ENCODE measurements at places on chromosomes 2 and 18. TPM values are rescaled to one million over a fixed set of nuclear protein-coding genes. Genes with fewer than 3 reads are reported as not detected.

DNA sequence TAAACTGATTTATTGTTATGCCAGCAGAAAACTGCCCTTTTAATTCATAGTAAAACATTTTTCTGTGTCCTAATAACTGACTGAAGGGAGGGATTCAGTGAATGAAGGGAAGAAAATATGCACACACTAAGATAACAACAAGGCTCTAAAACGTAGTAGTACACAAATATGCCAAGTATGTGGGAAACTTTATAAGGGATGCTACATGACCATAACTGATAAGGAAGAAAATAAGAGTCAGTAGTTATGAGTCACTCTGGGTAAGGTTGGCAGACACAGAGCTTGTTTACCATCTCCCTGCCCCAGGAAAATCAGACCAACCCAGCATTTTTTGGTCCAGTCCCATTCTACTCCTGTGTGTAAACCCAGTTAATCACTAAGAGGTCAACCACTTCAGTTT, 124.2 kb downstream of the RPRM start:
- no peak for DNase-seq

GRCh38 chr2:70926042-70926441, 9.7 kb upstream of the ATP6V1B1 start:
- DNase-seq = no peak

- no peak for DNase-seq
These were observed at the start of gene AQP4 for GRCh38 chr18:26865557-26865956. TSS of gene AQP4 (minus strand) at chr18:26865707. CDS start at chr18:26865689, 18 bp downstream.

DNA sequence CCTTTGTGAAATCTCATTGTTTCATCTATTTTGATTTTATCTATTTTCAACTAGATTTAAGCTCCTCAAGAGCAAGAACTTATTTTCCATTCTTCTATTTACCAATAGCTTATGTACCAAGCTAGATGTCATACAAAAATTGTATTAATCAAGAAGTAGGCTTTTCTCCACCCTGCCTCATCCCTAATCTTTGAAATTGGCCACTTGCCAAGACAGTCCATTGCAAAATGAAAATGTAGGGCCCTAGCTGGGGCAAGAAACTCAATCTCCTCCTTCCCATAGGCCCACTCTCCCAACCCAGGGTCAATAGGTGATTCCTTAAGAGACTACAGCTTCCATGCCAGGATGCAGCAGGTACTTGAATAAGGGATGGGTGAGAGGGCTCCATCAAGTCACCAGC, 39.3 kb upstream of the STPG4 start:
- DNase-seq = no peak

- DNase-seq = no peak
These were observed 150.8 kb downstream of the ANKRD44 start for GRCh38 chr2:197159661-197160211.

DNA sequence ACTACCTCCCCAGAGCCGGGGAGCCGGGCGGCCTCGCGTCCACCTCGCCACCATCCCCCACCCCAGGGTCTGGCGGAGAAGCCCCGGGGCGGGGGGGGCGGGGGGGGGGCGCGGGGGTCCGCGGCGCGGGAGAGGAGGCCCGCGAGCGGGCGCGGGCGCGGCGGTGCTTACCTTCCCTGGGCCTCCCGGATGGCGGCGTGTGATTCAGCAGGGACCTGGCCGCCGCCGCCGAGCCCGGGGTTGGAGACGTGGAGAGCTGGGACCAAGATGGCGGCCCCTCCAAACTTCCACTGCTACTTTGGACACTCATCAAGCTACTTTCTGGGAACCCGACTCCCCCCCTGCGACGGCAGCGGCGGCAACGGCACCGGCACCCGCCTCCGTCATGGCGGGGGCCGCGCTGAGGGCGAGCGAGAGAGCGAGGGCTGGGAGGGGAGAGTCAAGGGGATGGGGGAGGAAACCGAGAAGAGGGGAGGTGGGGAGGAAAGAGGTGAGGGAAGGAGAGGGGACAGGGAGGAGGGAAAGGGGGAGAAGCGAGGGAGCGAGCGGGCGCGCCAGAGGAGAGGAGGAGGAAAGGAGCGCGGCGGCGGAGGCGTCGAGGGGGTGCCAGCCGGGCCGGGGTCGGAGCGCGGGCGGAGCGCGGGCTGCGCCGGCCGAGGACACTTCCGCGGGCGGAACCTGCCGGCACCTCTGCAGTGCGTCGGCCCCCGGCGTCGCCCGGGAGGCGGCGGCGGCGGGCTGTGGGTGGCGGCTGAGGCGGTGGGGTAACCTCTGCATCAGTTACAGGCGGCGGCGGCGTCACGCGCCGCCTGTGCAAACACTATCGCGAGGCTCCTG, at the start of gene TLK1:
TLK1 (minus strand) TSS at position 775 of the 837 bp plus-strand sequence; CDS start at position 310, 465 bp downstream.
- peak; percentile 90 for DNase-seq

DNA sequence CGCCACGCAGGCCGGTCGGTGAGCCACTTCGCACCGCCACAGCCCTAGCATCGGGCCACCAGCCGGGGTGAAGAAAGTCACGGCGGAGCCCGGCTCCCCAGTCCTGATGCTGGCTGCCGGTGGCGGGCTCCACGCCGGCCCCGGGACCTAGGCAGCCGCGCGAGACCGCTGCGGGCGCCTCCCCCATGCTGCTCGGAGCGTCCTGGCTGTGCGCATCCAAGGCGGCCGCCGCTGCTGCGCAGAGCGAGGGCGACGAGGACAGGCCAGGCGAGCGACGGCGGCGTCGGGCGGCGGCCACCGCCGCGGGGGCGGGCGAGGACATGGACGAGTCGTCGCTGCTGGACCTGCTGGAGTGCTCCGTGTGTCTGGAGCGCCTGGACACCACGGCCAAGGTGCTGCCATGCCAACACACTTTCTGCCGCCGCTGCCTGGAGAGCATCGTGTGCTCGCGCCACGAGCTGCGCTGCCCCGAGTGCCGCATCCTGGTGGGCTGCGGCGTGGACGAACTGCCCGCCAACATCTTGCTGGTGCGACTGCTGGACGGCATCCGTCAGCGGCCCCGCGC, 433 bp downstream of the SH3RF3 start:
- DNase-seq = no peak

GRCh38 chr2:132540166-132540565, 123.6 kb downstream of the GPR39 start:
- DNase-seq = no peak

DNA sequence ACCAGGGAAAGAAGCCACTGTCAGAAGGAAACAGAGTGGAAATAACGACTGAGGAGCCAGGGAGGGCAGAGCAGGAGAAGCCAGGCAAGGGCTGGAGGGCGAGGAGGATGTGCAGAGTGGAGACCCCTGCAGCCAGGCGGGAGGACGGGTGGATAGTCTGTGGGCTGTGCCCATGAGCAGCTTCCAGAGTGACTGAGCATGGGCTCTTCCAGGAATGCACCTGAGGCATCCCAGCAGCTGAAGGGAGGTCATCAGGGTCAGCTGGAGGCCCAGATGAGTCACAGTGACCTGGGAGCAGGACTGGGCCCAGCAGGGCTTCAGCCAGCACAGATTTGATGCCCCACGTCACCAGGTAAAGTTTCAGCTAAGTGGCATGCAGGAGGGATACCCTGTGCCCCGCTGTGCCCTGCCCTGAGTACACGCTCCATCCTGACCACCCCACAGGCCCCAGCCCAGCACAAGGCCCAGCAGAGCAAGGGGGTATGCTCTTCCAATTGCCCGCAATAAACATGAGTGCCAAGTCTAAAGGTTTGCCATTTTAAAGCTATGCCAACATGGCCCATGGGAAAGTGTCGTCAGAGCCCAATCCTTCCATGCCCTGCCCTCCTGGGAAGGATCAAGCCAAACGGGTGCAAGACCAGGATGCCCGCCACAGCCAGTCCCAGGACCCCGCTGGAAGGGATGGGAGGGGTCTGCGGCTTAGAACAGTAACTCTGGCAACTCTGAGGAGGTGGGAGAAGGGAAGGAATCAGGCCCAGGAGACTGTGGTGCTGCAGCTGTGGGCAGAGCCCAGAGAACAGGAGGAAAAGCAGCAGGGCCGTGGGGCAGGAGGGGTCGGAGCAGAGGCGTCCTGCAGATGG, 85.7 kb downstream of the SEPTIN10 start:
- no peak for DNase-seq

GRCh38 chr2:180979749-180980105, 678 bp upstream of the UBE2E3 start:
- DNase-seq = no peak

DNA sequence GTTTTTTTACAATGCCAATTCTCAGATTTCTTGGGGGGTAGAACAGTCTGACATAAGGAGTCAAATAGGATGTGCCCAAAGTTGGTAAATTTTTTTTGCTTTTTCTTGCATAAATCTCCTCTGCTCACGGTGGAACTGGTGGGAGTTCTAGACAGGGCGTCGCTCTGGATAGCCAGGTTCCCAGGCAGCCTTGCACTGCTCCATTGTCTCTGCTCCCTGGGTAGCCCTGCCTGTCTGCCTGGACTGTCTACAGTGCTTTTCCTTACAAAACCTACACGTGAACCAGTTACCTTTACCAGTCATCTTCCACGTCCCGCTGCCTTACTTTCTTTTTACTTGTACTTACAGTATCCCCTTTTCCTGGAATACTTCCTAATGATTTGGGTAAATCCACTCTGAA, 117.1 kb downstream of the ZNF407 start:
- DNase-seq = no peak

GRCh38 chr2:135775420-135775819, 33.8 kb downstream of the UBXN4 start:
- no peak for DNase-seq

Gene APOB
- total RNA-seq = 0.55 TPM

Gene MRPS9
- 22.6 TPM for total RNA-seq

Data from mucosa of descending colon (tissue), 3 donors.